ENCODE measurements at places on chromosomes 7 and 10.

DNA sequence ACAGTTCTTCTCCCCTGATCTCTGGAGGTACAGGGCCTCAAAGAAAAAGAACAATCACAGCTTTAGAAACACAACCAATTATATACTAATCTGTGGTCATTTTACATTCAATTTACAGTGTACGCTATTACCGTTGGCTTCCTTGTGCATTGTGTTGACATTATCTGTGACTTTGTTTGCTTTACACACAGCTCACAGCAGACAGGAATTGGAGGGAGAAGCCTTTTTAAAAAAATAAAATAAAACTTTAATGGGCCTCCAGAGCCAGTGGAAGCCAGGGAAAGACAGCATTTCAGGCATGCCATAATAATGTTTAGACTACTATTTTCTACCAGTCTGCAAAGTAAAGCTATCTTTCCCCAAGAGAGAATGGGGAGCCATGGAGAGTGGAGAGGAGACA lies 179.0 kb upstream of the ADO start:
- DNase-seq: no peak
- no peaks in the 10 kb centered on the region for H3K4me1 ChIP-seq
- no peak overlapping the region for H3K4me3 ChIP-seq
- no peaks in the 10 kb centered on the region for H3K36me3 ChIP-seq
- no peaks in the 10 kb centered on the region for H3K27me3 ChIP-seq

DNA sequence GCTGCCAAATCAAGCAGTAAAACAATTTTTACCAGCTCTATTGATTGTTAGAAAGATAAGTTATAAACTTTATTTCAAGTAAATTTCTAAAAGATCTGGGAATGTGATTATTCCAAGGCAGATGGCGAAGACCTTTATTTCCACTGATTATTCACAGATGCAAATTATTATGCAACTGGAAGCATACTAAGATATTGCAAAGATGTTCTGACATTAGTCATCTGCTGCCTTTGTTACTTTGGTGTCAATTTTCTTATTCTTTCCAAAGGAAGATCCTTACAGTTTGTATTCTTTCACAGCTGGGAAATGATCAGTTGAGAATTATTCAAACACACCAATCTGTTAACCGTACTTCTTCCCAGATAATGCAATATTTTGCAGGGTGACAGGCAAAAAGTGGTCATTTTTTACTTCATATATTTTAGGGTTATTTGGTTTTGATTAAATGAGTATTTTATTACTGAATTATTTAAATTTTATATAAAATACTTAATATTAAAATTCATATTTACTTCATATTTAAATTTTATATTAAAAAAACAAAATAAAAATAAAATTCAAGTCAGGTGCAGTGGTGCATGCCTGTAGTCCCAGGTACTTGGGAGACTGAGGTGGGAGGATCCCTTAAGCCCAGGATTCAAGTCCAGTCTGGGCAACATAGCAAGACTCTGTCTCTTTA lies 171.3 kb downstream of the FZD1 start:
- no peaks in the 10 kb centered on the region for H3K4me1 ChIP-seq
- H3K27ac ChIP-seq: no peak overlapping the region
- H3K36me3 ChIP-seq: no peaks in the 10 kb centered on the region

- no peak for DNase-seq
- H3K4me3 ChIP-seq: no peak overlapping the region
- no peaks in the 10 kb centered on the region for H3K4me1 ChIP-seq
- H3K36me3 ChIP-seq: peaks cover 5% of the 10 kb centered on the region
These were observed 76.1 kb downstream of the LRRC4 start for GRCh38 chr7:127955051-127955531.

GRCh38 chr7:155874411-155874810 lies 62.1 kb upstream of the SHH start:
- no peaks in the 10 kb centered on the region for H3K36me3 ChIP-seq
- no peaks in the 10 kb centered on the region for H3K27me3 ChIP-seq
- no peak overlapping the region for H3K4me3 ChIP-seq
- no peaks in the 10 kb centered on the region for H3K4me1 ChIP-seq

DNA sequence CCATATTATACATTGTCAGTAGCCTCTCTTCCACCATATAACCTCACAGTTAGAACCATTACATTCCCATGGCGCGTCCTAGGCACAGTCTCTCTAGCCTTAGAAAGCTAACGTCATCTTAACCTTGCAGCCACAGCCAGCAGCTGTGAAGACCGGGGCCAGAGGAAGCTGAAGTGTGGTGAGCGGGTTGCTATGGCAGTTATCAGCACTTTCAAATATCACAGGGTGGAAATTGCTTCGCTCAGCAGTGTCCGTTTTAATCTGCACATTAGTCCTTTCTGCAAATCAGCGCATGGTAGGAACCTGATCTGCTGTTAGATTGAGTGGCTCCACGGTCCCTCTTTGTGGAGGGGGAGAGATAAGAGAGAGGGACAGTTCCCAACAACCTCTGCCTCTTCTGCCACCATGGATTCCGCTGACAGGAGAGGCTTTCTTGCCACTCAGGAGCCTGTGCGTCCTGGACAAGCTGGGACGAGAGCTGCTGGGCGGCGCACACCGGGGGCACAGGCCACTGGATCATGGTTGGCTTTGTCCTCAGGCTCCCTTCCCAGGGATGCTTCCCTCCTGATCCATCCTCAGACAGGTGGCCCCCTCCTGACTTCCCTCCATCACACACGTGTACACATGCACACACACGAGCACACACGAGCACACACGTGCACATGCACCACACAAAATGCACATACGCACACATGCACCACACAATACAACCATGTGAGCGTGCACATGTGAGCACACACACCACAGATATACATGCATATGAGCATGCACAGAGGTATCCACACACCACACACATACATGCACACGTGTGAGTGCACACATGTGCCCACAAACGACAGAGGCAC lies 93.8 kb downstream of the WDR37 start:
- no peaks in the 10 kb centered on the region for H3K36me3 ChIP-seq
- H3K27ac ChIP-seq: no peak overlapping the region
- peaks cover 5% of the 10 kb centered on the region for H3K4me1 ChIP-seq

DNA sequence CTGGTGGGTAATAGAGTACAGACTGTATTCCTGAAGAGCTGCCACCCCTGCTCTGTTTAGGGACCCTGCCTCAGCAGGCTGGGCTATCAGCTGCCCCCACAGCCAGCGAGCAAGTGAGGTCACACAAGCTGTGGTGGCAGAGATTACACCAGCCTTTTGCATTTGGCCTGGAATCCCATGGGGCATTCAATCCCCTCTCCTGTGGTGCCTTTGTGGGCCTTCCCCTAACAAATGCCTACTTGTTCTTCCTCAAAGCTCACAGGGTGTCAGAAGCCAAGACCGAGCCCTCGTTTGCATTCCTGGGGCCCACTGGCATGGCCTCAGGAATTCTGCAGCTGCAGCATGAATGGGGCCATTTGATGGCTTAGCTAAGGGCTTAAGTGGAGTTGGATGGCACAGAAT lies 212.7 kb upstream of the PHYHIPL start:
- no peak overlapping the region for H3K4me3 ChIP-seq
- no peak overlapping the region for H3K27ac ChIP-seq
- no peaks in the 10 kb centered on the region for H3K4me1 ChIP-seq
- DNase-seq: no peak
- H3K27me3 ChIP-seq: no peaks in the 10 kb centered on the region

DNA sequence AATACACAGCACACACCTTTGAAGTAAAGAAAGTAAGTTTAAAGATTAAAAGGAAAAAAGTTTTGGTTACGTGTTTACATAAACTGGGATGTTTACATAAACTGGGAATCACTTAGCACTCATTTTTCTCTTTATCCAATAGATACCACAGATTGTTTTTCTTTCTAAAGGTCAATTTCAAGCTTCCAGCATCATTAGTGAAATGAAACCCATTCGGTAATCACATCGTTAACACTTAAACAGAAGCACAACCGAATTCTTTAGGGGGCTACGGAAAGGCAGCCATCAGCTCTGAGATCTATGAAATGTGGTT lies 1.1 kb downstream of the ODAD2 start:
- H3K27me3 ChIP-seq: peaks cover 15% of the 10 kb centered on the region
- DNase-seq: no peak
- H3K4me1 ChIP-seq: peaks cover 4% of the 10 kb centered on the region

GRCh38 chr10:69345402-69345801 lies 67.1 kb downstream of the HK1 start:
- peak overlapping the region; percentile 77 for H3K27ac ChIP-seq
- peak overlapping the region; percentile 28 for H3K4me3 ChIP-seq
- H3K4me1 ChIP-seq: peaks cover 54% of the 10 kb centered on the region
- DNase-seq: no peak
- H3K36me3 ChIP-seq: no peaks in the 10 kb centered on the region

GRCh38 chr7:152956006-152956405 lies 196.5 kb downstream of the ACTR3B start:
- H3K4me1 ChIP-seq: no peaks in the 10 kb centered on the region
- DNase-seq: no peak
- H3K4me3 ChIP-seq: no peak overlapping the region
- no peak overlapping the region for H3K27ac ChIP-seq
- no peaks in the 10 kb centered on the region for H3K36me3 ChIP-seq

DNA sequence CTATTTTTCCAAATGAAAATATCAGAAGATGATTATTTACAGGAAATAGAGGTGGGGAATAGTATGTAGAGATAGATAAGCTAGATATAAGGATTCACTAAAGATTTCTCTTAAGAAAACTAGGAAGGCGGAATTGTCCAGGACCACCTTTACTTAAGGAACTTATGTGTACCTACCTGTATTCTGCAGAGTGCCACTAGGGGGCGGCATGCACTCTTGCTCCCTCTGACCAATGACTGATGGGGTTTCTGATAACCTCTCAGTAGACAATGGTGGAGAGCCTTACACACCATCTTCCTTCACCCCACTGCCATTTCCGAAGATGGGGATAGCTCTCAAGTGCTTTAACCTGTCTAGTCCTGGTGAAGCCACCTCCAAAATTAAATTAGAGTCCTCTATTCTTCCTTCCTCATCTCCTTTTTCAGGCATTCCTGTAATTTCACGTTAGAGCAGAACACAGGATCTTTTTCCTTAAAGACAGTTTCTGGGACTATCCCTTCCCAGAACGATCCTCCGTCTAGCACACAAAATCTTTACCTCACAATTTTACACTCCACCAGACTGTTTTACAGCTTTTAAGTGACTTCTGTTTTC lies 453.1 kb downstream of the SORCS1 start:
- no peak overlapping the region for H3K27ac ChIP-seq
- no peaks in the 10 kb centered on the region for H3K4me1 ChIP-seq
- no peaks in the 10 kb centered on the region for H3K27me3 ChIP-seq

GRCh38 chr10:29730458-29730857 lies 95.7 kb upstream of the SVIL start:
- no peaks in the 10 kb centered on the region for H3K36me3 ChIP-seq
- H3K4me3 ChIP-seq: no peak overlapping the region
- H3K4me1 ChIP-seq: peaks cover 11% of the 10 kb centered on the region
- no peak for DNase-seq

- no peak overlapping the region for H3K27ac ChIP-seq
- no peak overlapping the region for H3K4me3 ChIP-seq
- no peaks in the 10 kb centered on the region for H3K36me3 ChIP-seq
- H3K27me3 ChIP-seq: no peaks in the 10 kb centered on the region
These were observed 64.1 kb downstream of the PIK3AP1 start for GRCh38 chr10:96656198-96656577.

GRCh38 chr10:75102830-75103673 lies 8.4 kb upstream of the SAMD8 start:
- DNase-seq: no peak
- H3K27ac ChIP-seq: no peak overlapping the region
- H3K36me3 ChIP-seq: no peaks in the 10 kb centered on the region
- H3K27me3 ChIP-seq: no peaks in the 10 kb centered on the region

DNA sequence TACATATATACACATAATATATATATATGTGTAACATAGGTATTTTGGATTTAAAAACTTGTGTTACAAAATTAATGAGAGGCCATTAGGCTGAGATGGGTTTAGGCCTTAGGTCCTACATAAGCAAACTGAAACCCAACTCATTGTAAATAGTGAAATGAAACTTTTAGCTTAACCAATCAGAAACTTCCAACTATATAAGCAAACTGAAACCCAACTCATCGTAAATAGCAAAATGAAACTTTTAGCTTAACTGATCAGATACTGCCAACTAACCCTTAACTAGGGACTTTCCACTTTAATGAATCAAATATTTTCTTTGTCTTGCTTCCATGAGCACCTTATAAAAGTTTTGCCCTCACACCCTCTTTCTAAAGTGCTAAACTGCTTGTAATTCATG lies 17.3 kb upstream of the SAMD9L start:
- H3K27me3 ChIP-seq: no peaks in the 10 kb centered on the region
- H3K4me3 ChIP-seq: peak overlapping the region; percentile 70
- no peaks in the 10 kb centered on the region for H3K36me3 ChIP-seq
- H3K4me1 ChIP-seq: no peaks in the 10 kb centered on the region

GRCh38 chr7:20597339-20597738 lies 18.1 kb upstream of the ABCB5 start:
- H3K27ac ChIP-seq: no peak overlapping the region
- no peaks in the 10 kb centered on the region for H3K27me3 ChIP-seq
- DNase-seq: no peak
- no peaks in the 10 kb centered on the region for H3K4me1 ChIP-seq
- no peaks in the 10 kb centered on the region for H3K36me3 ChIP-seq
- no peak overlapping the region for H3K4me3 ChIP-seq

GRCh38 chr10:59087486-59087885 lies 89.0 kb upstream of the PHYHIPL start:
- no peak overlapping the region for H3K27ac ChIP-seq
- no peaks in the 10 kb centered on the region for H3K36me3 ChIP-seq
- no peaks in the 10 kb centered on the region for H3K27me3 ChIP-seq
- H3K4me3 ChIP-seq: no peak overlapping the region
- H3K4me1 ChIP-seq: no peaks in the 10 kb centered on the region
- DNase-seq: no peak

GRCh38 chr10:106771154-106771553 lies 393.4 kb downstream of the SORCS1 start:
- no peaks in the 10 kb centered on the region for H3K27me3 ChIP-seq
- no peaks in the 10 kb centered on the region for H3K36me3 ChIP-seq
- H3K27ac ChIP-seq: no peak overlapping the region
- H3K4me3 ChIP-seq: no peak overlapping the region
- H3K4me1 ChIP-seq: no peaks in the 10 kb centered on the region
- DNase-seq: no peak

DNA sequence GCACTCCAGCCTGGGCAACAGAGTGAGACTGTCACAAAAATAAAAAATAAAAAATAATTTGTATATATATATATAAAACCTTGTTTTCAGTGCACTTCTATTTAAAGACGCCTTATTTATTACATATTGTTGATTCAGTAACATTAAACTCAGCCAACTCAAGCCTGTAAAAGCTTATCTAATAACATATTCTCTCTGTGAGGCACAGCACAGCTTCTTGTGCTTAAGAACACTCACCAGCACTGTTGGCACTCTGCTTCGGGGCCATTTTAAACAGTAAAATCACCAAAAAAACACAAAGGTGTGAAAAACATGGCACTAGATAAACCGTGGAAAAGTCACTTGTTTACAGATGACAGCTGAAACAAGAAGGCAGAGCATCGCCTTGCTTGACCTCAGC lies 89.0 kb upstream of the C10orf90 start:
- H3K4me3 ChIP-seq: no peak overlapping the region
- H3K27ac ChIP-seq: no peak overlapping the region
- no peak for DNase-seq
- H3K27me3 ChIP-seq: no peaks in the 10 kb centered on the region
- H3K4me1 ChIP-seq: no peaks in the 10 kb centered on the region
- H3K36me3 ChIP-seq: no peaks in the 10 kb centered on the region

- H3K27ac ChIP-seq: no peak overlapping the region
- H3K27me3 ChIP-seq: no peaks in the 10 kb centered on the region
- no peak overlapping the region for H3K4me3 ChIP-seq
These were observed 489.6 kb downstream of the TNS3 start for GRCh38 chr7:47092336-47092735.
